ENCODE measurements at places on chromosomes 7 and 10.

DNA sequence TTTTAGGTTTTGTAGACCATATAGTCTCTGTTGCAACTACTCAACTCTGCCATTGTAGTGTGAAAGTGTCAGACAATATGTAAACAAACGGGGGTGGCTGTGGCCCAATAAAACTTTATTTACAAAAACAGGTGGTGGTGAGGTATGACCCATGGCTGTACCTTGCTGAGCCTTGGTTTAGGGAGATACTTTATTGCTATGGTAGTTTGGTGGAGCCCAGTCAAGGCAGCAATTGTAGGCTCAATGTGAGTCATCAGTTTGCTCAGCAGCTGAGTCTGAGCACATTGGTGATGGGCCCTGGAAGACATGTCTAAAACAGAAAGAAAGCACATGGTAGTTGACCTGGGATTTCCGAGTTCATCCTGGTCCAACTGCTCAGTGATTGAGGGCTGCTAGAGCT lies 242.5 kb downstream of the REEP3 start:
- DNase-seq, result no peak

- DNase-seq, result no peak
These were observed 13.1 kb upstream of the SP8 start for GRCh38 chr7:20799566-20800366.

GRCh38 chr10:103155471-103156085 lies 37.5 kb downstream of the NT5C2 start:
- DNase-seq, result no peak

- no peak for DNase-seq
These were observed 18.5 kb downstream of the TRUB1 start for GRCh38 chr10:114956466-114956865.

GRCh38 chr10:90675621-90676020 lies 182.2 kb downstream of the HTR7 start:
- DNase-seq, result no peak

GRCh38 chr7:139871331-139871730 lies 42.3 kb downstream of the TBXAS1 start:
- DNase-seq, result no peak

DNA sequence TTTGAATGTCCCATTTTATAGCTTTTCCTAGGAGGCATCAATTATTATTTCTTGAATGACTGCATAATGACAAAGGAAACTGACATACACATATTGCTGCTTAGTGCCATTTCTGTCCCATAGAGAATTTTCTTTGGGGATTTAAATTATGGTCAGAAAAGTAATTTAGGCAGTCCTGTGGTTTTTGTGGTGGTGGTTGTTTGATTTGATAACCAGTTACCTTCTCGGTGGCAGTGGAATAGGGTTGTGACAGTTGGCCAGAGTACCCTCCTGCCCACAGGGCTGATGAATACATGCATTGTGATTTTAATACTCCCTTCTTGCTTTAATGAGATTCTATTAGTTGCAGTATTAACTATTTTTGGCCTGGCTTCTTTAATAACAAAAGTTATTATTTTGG lies 6.6 kb upstream of the SGCE start:
- no peak for DNase-seq

GRCh38 chr7:3518546-3518945 lies 217.5 kb downstream of the SDK1 start:
- no peak for DNase-seq

- DNase-seq, result no peak
These were observed 2.5 kb upstream of the CFAP58 start for GRCh38 chr10:104351061-104351702.

DNA sequence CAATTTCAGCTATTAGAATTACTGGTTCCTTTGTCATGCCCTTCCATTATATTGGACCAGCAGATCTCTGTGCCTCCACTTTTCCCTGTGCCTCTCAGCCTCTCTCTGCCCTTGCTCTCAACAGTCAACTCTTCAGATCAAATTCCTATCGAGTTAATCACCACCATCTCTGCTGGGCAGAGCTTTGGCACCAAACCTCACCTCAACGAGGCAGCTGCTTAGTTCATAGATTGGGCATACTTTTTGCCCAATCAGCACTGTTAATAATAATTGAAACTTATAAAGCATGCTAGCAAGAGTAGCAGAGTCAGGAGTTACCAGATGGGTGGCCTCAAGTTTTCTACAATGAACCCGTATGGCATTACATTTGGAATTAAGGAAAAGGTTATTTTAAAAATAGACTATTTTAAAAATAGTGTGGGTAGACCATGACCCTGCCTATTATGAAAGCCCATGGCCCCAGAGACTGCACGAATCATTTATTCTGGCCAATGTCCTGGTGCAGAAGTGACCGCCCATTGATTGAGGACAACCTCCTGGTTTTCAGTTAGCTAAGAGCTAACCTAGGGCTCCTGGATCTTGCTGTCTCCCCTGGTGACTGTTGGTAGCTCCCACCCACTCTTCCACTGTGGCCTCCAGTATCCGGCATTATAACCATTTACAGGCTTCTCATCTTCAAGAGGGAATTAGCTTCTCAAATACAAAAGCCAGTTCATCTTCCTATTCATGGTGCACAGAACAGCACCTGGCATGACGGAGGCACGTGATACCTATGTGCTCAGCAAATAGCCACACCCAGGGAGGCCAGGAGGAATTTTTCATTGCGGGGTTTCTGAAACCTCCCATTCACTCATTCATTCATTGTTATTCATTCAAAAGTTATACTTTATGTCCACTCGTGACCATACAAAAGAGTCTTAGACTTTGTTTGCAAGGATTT lies 265.4 kb downstream of the INHBA start:
- DNase-seq, result no peak

GRCh38 chr10:69051303-69051702 lies 36.6 kb upstream of the SRGN start:
- no peak for DNase-seq

DNA sequence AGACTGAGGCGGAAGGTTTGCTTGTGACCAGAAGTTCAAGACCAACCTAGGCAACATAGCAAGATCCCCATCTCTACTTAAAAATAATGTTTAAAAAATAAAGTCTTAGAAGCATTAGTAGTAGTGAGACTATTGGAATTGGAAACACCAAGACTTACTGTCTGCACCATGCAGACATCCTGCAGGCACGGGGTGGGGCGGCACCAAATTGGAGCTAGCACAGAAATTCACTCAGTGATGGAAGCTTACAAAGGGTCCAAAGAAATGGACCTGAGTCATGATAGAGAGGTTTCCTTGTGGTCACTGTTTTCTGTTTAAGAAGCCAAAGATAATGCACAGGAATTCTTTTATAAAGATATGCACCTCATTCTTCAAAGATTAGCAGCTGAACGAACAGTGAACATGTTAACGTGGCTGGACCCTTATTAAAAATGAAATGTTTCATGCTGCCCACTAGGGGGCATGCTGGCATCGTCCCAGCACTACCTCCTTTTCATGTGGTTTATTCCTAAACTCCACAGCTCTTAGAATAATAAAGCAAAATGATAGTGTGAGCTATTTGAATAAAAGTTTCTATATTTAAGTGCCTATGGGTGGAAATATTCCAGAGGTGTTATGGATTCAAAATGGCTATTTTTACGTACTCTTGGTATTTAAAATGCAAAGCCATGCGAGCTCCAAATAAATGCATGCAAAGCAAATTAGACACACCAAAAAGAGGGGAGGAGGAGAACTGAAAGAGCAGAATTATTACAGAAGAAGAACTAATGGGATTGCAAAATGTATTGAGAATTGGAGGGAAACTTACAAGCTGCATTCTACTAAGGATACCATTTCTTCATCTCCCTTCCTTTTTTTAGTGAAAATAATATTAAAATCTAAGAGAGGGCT lies 28.6 kb downstream of the PDSS1 start:
- DNase-seq, result peak; percentile 19

DNA sequence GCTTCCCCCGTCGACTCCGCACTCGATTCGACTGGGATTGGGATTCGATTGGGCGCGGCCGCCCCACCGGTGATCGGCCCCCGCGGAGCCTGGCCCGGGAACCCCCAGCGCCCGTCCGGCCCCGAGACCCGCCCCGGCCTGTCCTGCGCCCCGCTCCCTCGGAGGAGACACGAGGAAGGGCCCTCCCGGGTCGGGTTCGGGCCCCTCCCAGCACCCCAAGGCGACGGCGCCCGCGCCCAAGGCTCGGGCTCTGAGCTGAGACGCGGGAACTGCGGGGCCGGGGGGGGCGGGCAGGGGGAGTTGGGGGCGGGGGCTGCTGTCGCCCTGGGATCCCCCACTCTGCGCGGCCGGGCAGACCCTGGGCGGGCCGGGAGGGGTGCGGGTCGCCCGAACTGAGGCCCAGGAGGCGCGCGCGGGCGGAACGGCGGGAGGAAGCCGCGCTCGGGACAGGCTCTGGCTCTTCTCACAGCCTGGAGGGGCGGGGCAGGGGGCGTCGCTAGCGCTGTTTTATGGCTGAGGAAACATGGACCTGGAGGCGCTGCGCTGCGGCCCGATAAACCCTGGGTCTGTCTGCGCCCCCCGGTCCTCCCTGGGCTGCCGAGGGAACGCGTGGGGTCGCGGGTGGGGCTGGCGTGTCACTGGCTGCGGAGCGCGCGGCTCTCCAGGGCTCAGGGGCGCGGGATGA lies 1.7 kb upstream of the NKX6-2 start:
- DNase-seq, result no peak

- no peak for DNase-seq
These were observed 372.9 kb downstream of the GALNT17 start for GRCh38 chr7:71504697-71505441.

GRCh38 chr7:127751062-127751461 lies 99.1 kb downstream of the SND1 start:
- DNase-seq, result no peak

DNA sequence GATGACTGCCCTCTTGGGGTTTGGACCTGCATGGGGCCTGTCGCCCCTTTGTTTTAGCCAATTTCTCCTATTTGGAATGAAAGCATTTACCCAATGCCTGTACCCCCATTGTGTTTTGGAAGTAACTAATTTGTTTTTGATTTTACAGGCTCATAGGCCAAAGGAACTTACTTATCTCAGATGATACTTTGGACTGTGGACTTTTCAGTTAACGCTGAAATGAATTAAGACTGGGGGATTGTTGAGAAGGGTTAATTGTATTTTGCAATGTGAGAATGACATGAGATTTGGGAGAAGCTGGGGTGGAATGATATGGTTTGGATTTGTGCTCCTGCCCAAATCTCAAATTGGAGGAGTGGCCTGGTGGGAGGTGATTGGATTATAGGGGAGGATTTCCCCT lies 185.8 kb upstream of the PHYHIPL start:
- DNase-seq, result no peak

DNA sequence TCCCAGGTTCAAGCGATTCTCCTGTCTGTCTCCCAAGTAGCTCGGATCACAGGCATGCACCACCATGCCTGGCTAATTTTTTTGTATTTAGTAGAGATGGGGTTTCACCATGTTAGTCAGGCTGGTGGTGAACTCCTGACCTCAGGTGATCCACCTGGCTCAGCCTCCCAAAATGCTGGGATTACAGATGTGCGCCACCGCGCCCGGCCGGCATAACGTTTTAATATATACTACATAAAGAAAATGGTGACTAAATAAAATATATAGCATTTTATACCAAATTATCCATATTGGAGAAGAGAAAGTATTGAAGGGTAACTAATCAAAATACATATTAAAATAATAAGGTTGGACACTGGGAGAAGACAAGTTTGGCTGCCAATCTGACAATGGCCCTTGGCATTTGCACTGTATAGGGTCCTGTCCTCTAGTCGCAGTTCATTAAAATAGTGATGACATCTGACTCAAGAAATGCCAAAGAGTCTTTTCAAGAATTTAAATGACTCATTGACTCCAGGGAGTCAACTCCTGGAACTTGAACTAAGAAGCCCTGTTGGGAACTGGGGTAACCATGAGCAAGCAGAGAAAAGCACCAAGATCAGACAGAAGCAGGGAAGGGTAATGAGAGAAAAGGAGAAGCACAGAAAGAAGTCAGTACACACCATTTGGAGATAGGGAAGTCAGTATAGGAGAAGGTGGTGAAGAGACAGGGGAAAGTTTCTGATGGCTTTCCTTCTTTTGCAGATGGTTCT lies 91.1 kb downstream of the CH25H start:
- DNase-seq, result no peak

DNA sequence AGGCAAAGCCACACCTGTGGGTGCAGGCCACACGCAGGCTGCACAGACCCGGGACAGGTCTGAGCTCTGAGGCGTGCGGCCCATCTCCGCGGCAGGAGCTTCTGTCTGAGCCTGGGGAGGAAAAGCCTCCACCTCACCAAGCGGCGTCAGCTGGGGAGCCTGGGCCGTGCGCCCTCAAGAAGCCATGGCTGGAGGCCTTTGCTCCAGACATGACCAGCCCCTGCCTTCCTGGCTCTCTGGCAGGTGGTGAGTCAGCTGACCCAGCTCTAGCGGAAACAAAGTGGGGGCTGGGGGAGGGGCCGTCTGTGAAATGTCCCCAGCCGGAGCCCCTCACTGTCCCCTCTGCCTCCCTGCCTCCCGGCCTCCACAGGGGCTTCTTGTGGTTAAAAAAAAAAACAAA lies 12.5 kb downstream of the GPER1 start:
- DNase-seq, result no peak

- DNase-seq, result no peak
These were observed 36.6 kb upstream of the ZMIZ2 start for GRCh38 chr7:44712012-44712411.

DNA sequence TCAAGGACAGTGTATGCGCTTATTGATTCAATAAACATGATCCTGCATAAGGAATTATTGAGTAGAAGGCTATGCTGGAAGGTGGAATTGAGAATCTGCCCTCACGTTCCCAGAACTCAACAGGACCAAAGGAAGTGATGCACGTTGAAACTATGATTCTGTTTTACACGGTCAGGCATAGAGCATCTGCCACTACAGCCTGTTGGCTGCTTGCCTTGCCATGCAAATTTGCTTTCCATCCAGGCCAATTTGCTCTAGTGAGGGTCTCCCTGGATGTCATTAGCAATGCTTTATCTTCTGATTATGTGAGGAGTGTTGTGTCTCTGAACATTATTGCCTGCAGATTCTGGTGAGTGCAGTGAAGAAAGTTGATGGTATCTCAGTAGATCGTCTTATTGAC lies 132.9 kb downstream of the ADRA2A start:
- no peak for DNase-seq

DNA sequence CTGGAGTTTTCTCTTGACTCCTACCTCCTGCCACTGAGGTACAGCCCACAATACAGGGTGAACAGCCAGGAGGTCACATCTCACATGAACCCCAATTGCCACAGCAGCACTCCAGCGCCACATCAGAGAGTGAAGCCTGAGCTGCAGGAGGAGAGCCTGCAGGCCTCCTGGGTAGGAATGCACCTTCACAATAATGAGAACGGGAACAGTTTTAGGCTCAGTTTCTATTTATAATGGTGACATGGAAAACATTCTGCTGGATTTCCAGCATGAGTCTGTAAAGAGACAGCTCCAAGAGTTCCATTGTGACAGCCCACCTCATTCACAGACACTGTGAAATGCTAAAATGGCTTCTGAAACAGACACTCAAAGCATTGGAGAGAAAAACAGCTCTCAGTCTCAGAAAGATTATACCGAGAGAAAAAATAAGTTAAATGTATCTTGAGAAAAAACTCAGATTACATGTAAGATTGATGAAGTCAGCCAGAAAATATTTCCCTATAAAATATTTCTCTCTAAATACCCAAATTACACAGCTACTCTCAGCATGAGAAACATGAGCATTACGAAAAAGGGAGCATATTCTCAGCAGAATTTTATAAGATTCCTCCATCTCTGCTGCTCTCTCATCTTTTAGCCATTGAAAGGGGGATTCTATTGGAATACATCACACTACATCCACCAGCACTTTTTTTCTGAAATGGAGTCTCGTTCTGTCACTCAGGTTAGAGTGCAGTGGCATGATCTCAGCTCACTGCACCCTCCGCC lies 11.3 kb downstream of the ZNF680 start:
- no peak for DNase-seq

Measured in stimulated activated CD8-positive, alpha-beta memory T cell treated with anti-CD3 and anti-CD28 coated beads, Interleukin-2, amount 100 ng/mL, for 1 hour (primary cell).